Left ventricle myocardium superior (tissue), 1 donor: ENCODE measurements at places on chromosomes 2 and 18. TPM values are rescaled to one million over a fixed set of nuclear protein-coding genes. Genes with fewer than 3 reads are reported as not detected.
A peak's percentile ranks its signal among the peaks of the same experiment; 100 is the strongest.

- DNase-seq: no peak
Observed at GRCh38 chr18:72086421-72086820, 457.7 kb downstream of the CBLN2 start.

ADAM23 gene
- total RNA-seq: 68.8 TPM

DNA sequence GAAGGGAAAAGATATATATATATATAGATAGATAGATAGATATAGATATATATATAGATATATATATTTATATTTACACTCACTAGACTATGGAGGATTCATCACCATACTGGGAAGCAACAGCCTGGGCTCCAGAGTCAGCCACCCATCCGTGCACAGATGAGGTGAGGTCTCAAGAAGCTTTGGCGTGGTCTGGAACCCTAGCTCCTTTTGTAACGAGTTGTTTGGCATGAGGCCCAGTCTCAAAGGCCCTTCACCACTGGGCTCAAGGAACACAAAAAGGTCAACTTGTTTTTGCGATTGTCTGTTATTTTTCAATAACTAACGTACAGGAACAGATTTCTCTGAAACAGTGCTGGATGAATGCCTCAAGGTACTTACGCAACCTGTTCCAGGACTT, 448.7 kb downstream of the CMPK2 start:
- DNase-seq: no peak

GRCh38 chr2:234334151-234334550, 162.7 kb downstream of the ARL4C start:
- DNase-seq: no peak

TMEFF2 gene
- 0.10 TPM for total RNA-seq

DNA sequence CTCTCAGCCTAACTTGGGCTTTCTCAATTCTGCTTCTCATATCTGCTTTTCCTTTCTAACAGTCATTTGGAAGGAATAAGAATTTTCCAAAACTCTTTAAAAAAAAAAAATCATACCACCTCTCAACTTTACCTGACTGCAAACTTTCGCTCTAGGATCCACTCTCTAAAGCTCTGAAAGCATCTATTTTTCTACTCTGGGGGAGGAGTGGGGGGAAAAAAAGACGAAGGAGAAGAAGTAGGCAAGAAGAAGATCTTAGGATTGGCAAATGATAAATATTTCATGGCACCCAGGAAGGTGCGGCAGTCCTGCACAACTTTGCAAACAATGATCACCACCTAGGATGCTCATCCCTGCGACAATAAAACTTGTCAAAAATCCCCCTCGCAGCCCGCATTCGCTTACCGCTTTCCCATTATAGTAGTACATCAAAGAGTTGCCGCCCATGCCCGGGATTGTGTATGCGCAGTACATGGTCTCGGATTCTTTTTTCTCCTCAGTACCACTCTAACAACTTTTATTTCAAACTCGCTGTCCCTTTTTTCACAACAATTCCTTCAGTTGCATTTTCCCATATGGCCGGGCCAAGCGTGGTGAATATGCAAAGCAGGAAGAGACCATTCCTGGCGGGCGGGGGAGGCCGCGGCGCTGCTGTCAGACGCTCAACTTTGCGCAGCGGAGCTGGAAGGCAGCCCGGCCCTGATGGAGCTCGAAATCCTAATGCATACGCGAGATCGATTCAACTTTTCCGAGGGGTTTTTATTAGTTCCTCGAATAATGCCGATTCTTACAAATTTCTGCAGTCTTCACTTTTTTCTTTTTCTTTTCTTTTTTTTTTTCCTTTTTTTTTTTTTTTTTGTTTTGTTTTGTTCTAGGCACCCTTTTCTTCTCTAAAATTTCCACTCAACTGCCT, 266.5 kb downstream of the TCF4 start:
- DNase-seq: peak; percentile 97

- no peak for DNase-seq
Observed at GRCh38 chr2:225233234-225233633, 166.3 kb upstream of the NYAP2 start.
